NCI-H2081 treated with DMSO at 0.1 percent for 48 hours (cell line): ENCODE measurements at places on chromosomes 5 and 9.

DNA sequence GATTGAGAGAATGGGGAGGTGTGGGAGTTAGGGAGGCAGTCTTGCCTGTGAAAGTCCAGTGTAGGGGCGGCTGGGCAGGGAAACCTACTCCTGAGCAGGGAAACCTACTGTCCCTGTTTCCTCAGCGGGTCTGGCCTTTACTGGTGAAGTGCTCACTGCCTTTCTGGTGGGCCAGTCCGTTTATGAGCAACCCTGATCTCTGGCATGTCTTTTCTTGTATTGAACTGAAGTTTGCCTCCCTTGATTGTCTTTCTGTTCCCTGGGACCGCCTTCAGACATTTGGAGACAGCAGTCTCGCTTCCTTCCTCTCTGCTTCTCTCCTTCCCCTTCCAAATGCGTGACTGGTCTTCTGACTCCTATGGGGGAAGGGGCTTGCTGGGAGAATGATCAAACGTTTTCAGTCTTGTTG lies 2.9 kb downstream of the SNX18 start:
- DNase-seq = no peak

GRCh38 chr9:134443174-134444037 lies 117.2 kb downstream of the RXRA start:
- DNase-seq = no peak

- no peak for DNase-seq
These were observed 29.4 kb downstream of the GSN start for GRCh38 chr9:121297389-121297788.

DNA sequence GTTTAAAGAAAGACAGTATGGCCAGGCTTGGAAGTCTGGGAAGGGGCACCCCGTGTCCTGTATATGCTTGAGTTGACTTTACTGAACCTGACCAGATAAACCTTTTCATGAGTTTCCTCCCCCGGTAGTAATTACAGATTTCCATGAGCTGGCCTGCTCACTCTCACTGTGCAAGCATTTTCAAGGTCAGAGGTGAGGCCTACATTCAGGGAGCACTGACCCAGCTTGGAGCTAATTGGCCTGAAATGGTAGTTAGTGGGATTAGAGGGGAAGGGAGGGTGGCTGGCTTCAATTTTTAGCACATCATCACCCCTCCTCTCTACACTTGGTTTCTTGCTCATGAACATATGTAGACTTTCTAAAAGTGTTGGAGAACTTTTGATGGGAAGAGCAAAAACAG lies 99.2 kb downstream of the PSAT1 start:
- no peak for DNase-seq

DNA sequence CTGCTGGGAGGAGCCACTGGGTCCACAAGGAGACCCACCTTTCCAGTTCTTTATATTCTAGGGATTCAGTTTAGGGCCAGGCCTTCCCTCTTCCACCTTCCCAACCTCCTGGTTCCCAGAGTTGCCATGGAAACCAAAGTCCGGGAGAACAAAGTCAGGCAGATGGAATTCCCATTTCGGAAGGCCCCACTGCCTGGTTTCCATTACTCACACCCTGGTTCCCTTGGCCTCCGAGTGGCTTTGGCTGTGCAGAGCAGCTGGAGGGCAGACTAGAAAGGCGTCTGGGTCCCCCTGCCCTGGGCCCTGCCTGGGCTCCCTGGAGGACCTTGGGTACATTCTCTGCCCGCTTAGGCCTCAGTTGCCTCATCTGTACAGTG lies 136.1 kb downstream of the RGS3 start:
- DNase-seq = no peak

DNA sequence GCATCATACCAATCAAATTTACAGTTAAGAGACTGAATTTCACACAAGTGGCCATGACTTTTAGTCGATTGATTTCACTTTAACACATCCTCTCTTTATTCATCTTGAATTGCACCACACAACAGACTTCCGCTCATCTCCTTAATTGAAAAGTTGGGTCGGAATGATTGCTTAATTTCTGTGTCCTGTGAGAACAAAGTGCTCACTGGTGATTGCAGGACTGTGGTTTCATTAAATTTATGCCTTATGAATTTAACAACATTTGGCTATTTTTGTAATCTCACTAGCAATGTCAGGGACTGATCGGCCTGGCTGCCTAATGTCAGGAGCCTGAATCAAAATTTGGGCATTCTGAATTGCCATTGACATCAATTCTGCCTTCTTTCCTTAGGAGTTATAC lies 1447.3 kb upstream of the ACO1 start:
- DNase-seq = no peak

- DNase-seq = no peak
These were observed 57.3 kb upstream of the CACNA1B start for GRCh38 chr9:137820161-137820855.

DNA sequence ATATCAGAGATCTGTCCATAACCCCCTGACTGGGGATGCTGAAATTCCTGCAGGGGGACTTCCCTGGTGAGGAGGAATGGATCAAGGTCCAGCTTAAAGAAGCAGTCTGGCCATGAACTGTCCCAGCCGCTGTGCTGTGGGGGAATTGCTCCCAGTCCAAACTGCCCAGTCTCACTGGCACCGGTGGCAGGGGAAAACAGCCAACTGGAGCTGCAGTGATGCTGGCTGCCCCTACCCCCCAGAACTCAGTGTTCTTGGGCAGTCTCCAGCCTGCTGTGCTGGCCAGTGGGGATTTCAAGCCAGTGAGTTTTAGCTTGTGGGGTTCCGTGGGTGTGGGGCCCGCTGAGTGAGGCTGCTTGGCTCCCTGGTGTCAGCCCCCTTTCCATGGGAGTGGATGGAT lies 306.5 kb upstream of the RPS23 start:
- DNase-seq = no peak

- DNase-seq = no peak
These were observed 23.9 kb downstream of the HNRNPH1 start for GRCh38 chr5:179599566-179599965.

DNA sequence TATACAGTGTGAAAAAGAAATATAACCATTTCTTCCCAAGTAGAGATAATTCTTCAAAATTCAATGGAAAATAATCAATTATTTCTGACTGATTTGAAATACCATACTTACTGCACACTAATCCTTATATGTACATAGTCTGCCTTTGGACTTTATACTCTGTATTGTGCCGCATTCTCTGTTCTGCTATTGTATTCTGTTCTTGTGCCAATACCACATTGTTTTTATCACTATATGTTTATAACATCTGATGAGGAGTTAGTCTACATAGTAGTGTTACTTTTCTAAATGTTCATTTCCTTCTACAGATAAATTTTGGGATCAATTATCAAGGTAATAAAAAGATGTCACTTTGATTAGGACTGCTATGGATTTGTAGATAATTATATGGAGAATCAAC lies 16.7 kb upstream of the ZNF462 start:
- no peak for DNase-seq

DNA sequence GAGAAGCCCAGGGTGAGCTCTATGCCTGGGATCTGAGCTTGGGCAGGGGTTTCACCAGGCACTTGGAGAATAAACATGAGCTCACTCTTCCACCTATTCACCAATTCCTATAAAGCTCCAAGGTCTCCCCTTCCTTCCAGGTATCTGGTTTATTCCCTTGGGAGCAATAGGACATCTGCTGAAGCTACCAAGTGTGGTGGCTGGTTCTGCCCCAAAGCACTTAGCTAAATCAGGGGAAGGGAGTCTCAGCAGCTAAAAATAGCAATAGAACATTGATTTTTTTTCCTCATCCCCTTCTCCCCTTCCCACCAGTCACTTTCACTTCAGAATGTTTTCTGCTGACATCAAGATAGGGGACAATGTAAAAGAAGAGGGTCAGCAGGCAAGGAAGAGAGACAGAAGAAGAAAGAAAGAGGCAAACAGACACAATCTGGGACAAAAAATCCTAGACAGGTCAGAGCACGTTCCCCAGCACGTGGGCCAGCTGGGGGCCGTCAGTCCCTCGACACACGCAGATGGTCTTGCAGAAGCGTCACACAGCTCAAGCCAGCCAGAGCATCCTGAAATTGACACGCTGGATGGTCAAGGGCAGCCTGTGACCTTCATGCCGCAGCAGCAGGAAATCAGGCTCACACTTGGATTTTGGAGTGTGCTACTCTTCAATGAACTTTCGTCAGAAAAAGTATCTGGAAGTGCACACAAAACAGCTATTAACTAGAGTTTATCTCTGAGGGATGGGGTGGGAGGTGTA lies 176.0 kb downstream of the ZNF608 start:
- DNase-seq = no peak

DNA sequence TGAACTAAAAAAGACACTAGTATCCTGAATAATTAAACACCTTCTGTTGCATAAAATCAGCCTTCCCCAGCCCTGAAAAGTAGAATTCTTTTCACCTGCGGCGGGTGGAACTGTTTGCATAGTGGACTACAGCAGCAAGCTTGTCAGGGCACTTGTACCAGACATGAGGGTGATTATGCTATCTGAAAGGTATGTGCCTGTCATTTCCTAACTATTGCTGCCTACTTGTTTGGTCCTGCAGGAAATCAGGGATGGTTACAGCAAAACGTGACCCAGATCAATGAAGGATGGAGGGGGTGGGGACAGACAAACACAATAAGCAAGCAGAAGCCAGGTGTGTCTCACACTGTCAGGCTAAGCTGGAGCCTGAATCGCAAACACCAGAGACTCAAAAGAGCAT lies 385.6 kb downstream of the MLLT3 start:
- no peak for DNase-seq

DNA sequence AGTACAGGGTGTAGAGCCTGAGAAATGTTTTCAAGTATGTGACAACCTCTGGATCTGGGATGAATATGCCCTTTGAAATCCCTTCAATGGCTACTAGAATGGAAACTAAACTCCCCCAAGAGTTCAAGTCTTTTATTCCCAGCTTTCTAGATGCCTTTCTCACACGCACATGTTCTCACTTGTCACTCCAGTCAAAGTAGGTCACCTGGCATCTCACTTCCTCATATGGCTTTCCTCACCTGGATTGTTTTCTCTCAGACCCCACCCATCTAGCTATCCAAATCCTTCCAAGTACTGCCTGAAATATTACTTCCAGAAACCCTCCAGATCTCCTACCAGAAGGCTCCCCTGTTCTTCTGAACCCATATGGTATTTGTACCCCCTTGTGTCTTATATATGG lies 615.4 kb upstream of the KLF4 start:
- no peak for DNase-seq

DNA sequence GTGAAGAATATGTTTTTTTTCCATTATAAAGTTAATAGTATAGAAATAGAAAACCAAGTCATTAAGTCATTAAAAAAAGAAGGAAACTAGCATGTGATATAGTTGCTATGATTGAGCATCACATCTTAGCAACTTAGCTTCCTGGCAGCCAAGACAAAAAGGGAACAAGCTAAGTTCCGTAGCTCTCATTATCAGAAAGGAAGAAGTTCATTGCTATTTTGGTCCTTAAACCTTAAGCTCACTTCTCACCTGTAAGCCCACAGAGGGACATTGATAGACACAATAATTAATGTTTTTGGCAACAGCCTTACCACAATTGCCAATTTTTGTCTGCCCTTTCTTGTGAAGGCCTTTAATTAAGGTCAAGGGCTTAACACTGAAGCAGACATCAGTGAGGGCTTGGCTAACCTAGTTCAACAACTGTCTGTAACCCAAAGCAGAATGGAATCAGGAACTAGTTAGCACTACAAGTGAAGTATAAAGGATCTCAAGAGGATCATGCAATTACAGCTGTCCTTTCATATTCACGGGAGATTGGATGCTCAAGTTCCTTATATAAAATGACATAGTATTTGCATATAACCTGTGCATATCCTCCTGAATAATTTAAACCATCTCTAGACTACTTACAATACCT lies 24.0 kb upstream of the KLF4 start:
- no peak for DNase-seq

GRCh38 chr9:211036-211435 lies 3.6 kb upstream of the DOCK8 start:
- DNase-seq = no peak

DNA sequence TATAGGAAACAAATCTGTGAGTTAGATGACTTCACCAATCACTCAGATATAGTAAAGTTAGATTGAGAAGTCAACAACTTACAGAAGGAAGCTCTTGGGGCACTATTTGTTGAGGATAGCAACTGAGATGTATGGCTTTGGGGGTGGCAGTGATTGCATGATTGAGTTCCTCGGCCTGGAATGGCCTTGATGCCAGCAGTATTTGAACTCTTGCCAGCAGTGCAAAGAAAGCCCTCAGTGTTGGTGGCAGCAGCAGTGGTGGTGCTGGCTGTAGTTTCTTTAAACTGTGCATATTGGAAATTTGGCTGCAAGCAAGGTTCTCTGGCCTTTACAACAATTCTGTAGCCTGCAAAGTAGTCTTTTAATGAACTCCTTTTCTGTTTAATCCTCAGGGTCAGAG lies 41.4 kb upstream of the PJA2 start:
- DNase-seq = no peak

DNA sequence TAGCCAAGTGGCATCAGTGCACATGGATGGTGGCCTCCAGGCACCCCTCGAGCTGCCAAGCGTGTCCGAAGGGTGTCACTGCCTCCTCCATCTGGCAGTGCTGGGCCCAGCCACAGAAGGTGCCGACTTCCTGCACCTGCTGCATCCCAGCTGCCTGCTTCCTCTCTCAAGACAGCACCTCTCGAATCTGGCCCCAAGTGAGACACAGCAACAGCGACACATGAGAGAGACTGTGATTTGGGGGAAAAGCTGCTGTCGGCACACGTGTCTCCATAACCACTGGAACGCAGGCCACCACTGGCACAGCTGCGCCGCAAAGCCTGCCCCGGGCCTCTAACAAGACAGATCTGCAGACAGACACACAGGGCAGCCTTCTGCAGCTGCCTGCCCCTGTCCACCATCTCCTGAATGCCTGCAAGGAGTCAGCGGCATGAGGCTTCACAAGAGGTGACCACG lies 8.8 kb downstream of the CLPTM1L start:
- DNase-seq = no peak

DNA sequence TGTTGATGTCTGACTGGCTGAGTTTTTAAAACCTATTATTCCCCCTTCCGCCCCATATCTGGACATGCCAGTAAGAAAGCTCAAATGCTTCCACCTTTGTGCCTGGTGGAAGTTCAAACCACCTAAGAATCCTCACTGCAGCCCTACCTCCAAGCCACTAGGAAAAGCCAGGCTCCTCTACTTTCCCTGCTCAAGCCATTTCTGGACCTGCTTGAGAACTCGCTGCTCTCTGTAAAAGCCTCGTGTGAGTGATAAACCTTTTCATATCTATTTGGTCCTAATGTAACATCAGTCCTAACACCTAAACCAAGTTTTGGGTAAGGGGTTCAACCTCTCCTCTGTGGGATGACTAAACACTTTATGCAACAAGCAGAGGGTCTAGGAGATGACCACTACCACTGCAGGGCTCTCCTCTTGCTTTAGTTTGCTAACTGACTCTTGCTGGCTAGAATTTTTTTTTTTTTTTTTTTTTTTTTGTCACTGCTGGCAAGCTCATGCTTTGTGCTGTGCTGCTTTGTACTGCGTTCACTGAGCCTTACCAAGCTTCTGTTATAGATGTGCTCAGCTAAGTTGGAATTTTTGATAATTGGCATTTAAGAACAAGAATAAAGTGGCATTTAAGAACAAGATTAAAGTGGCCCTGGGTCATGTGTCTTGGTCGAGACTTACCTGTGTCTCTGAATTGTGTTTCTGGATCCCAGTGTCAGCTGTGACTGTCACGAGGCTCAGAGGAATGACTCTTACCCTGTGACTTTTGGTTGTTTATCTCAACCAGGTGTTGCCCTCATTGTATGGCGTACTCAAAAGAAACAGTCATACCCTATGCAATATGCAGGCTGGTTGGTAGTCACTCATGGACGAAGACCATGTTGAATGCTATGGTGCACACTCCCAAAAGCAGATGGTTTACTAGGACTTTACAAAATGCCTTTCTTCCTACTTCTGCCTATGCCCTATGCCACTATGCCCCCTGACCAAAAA lies 19.5 kb downstream of the TRIM32 start:
- no peak for DNase-seq
